ENCODE measurements at places on chromosomes 5 and 9.

GRCh38 chr9:84278130-84278529 is 62.4 kb downstream of the SLC28A3 start:
- DNase-seq: no peak

GRCh38 chr5:139651853-139652787 is 4.0 kb downstream of the CXXC5 start:
- DNase-seq: peak; percentile 63

DNA sequence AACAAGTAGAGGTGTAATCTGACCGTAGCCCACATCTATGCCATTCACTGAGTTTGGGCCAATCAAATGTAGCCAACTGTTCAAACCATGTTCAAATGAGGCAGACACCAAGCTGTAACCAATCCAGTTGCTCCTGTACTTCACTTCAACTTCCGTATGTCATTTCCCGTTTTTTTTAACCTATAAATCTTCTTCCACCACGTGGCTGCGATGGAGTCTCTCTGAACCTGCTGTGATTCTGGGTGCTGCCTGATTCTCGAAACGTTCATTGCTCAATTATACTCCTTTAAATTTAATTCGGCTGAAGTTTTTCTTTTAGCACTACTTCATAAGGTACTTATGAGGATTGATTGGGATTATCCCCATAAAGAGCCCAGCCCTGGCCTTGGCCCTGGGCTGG is 179.7 kb downstream of the PIK3R1 start:
- no peak for DNase-seq

DNA sequence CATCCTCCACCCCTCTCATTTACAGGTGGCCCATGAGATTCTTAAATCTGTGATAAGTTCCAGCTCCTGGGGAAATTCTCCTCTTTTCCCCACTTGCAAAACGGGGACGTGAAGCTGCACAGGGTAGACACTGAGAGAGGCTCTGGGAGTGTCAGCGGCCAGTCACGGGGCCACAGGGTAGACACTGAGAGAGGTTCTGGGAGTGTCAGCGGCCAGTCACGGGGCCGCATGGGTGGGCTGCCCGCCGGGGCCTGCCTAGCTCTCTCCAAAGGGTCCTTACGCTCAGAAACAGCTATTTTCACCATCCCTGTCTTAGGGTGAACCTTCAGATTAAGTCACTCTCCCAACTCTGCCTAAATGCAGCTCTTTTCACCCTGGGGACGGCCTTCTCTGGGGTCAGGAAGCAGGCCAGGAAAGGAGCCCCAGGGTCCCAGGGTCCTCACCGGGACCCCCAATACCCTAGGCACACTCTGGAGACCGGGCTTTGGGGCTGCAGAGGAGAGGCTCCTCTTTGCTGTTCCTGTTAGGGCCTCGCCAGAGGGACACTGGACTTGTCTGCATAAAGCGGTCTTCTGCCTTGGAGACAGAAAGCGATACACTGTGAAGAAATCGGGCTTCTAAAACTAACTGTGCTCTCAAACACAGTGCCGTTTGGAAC is 1.5 kb downstream of the FAM78A start:
- peak; percentile 70 for DNase-seq

- DNase-seq: no peak
These were observed 447.5 kb downstream of the IRX1 start for GRCh38 chr5:4043135-4043534.

DNA sequence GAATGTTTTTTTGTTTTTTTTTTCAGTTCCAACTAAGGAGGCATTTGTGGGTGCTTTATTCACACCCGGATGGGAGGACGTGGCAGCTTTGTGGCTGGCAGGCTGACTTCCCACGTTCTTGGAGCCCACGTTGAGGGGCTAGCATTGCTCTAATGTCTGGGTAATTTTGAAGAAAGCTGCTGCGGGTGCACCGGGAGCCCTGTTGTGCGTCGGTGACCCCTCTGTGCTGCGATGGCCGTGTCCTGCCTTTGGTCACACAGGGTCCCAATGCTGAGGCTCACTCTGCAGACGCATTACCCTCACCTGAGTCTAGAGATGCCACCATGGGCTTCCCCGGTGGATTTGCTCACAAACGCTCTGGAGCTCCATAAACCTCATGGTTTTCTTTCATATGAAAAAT is 34.2 kb downstream of the NDUFS6 start:
- no peak for DNase-seq

Measured in OCI-M1 (cell line).